ENCODE measurements at places on chromosomes 11 and 22. TPM values are rescaled to one million over a fixed set of nuclear protein-coding genes. Genes with fewer than 3 reads are reported as not detected.

DNA sequence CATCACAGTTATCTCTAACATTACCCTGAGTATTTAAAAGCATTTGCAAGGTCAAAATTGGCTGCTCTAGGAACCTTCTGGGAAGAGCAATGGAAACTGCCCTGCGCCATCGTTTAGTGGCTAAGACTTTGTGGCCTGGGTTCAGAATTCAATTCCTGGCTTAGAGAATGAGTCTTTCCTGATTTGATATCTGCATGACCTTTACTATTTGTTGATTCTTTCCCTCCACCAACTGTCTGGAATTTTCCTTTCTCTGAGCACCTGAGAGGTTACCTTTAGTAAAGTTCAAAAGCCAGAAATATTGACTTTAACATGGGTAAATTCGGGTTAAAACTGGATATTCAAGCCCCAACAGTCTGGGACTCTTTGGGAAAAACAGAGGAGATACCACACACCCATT, 43.0 kb upstream of the SLC5A12 start:
- no peak for DNase-seq
- H3K4me3 ChIP-seq, result no peak overlapping the region
- H3K27me3 ChIP-seq, result no peaks in the 10 kb centered on the region
- H3K4me1 ChIP-seq, result no peaks in the 10 kb centered on the region
- no peak overlapping the region for H3K27ac ChIP-seq

LAYN gene
- 15.0 TPM for total RNA-seq

DNA sequence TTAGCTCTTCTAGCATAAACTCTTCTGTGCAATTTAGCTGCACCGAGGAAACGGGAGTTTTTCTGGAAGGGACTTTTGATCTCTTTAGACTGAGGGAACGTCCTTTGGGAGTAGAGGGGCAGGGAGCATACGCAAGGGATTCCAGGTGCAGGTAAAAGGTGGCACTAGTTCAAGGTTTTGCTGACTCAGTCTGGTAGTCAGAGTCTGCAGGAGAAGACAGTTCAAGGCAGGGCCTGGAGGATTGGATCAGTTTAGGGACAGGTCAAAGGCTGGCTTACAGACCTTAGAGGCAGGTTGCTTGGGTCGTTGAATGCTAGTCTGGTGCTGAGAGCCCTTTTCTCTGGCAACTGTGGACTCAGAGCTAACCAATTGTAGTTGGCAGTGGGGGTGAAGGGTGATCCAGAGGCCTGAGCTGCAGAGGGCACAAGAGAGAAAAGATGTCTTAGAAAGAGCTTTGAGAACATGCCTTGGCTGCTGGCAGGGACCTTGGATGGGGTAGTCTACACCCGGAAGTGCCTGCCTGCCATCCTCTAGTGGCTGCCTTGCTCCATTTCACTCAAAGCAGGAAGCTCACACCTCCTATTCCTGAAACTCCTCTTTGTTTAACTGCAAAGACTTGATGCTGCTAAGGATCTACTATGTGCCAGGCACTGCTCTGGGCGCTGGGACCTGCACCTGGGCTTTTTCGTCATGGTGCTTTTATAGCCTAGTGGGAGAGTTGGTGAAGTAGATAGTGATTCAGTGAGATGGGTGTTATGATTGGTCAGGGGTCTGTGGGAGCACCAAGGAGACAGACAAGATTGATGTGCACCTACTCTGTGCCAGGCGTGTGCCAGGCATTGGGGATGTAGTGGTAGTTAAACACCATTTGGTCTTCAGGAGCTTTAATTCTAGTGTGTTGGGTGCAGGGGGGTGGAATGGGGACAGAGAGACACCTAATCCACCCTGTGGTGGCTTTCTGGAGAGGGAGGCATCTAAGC, 17.1 kb downstream of the MIAT start:
- H3K27ac ChIP-seq, result peak overlapping the region; percentile 97
- H3K4me1 ChIP-seq, result peaks cover 48% of the 10 kb centered on the region
- peak overlapping the region; percentile 82 for H3K4me3 ChIP-seq
- H3K36me3 ChIP-seq, result no peaks in the 10 kb centered on the region

DNA sequence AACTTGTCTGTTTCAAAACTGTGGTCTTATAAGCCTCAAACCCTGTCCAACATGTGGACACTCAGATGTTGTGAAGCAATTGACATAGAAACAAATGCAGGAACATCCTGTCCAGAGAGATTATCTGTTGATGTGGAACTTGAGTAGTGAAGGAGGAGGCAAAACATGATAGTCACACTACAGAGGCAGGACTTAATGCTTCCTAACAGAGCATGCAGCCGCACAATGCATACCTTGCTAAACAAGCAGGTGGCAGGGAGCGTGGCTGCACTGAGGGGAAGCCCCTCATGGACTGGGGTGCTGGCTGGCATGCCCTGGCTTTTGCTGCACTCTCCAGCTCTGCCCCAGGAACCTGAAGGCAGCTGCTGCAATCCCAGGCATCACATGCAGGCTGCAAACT, 5.3 kb downstream of the C22orf39 start:
- no peak overlapping the region for H3K4me3 ChIP-seq
- no peak overlapping the region for H3K27ac ChIP-seq
- peaks cover 21% of the 10 kb centered on the region for H3K4me1 ChIP-seq

TESMIN gene
- total RNA-seq, result 1.9 TPM

DNA sequence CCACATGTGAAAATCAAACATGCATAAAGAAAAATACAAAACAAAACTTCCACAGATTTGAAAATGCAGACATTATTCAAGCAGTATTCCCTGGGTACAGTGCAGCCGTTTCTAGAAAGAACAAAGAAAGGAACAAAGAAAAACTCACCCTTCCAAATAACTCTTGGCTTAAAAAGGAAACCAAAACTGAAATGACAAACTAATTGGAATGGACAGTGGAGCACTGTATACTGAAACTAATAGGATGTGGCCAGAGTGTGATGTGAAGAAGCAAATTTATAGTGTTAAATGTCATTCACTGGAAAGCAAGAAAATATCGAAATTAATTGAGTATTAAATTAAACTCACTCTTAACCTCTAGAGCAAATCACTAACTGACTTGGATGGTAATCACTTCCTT, 55.4 kb downstream of the QSER1 start:
- H3K27me3 ChIP-seq, result no peaks in the 10 kb centered on the region
- no peak for DNase-seq
- H3K27ac ChIP-seq, result no peak overlapping the region
- H3K36me3 ChIP-seq, result no peaks in the 10 kb centered on the region
- H3K4me3 ChIP-seq, result no peak overlapping the region

GRCh38 chr11:26702406-26702805, 19.5 kb downstream of the SLC5A12 start:
- H3K27ac ChIP-seq, result no peak overlapping the region
- DNase-seq, result no peak
- H3K4me1 ChIP-seq, result no peaks in the 10 kb centered on the region
- H3K36me3 ChIP-seq, result no peaks in the 10 kb centered on the region
- no peaks in the 10 kb centered on the region for H3K27me3 ChIP-seq

GRCh38 chr22:24285245-24285644, 14.6 kb downstream of the SPECC1L start:
- H3K27me3 ChIP-seq, result no peaks in the 10 kb centered on the region
- no peaks in the 10 kb centered on the region for H3K36me3 ChIP-seq
- H3K4me1 ChIP-seq, result peaks cover 44% of the 10 kb centered on the region
- no peak overlapping the region for H3K27ac ChIP-seq
- no peak overlapping the region for H3K4me3 ChIP-seq
- no peak for DNase-seq

KCNJ1 gene
- total RNA-seq, result 0.18 TPM

DNA sequence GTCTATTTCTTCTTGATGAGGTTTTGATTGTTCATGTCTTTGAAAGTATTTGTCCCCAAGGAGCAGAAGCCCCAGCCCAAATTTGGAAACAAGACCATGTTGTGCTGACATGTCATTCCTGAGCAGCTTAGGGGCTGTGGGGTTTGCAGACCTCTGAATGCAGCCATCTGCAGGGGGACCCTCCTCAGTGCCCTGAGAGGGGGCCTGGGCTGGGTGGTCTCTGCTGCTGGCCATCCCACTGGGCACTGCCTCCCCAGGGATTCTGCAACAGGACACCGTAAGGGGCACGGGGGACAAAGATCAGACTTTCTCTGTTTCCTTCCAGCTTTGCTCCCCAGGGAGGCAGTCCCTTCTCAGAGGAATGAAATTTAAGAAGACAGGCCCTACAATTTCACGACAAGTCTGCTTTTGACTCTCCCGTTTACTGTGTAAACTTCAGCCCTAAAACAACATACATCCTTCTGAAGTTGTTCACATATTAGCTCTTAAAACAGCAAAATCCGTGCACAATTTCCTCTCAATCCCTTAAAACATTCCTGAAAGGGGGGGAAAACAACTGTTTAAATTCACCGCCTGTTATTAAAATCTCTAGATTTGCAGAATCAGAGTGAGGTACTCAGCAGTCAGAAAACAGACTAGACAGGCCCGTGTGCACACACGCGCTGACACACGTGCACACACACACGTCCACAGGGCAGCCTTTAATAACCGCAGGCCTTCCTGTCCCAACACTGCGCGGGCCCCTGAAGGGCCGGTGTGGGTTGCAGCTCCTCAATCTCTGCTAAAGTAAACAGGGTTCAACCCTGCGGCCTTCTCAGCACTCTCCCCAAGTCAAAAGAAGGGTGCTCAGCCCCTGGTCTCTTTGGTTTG, 109.8 kb downstream of the KCNQ1 start:
- peak; percentile 45 for DNase-seq
- peaks cover 8% of the 10 kb centered on the region for H3K4me1 ChIP-seq
- no peak overlapping the region for H3K27ac ChIP-seq
- no peaks in the 10 kb centered on the region for H3K36me3 ChIP-seq
- H3K27me3 ChIP-seq, result no peaks in the 10 kb centered on the region
- H3K4me3 ChIP-seq, result no peak overlapping the region

DNA sequence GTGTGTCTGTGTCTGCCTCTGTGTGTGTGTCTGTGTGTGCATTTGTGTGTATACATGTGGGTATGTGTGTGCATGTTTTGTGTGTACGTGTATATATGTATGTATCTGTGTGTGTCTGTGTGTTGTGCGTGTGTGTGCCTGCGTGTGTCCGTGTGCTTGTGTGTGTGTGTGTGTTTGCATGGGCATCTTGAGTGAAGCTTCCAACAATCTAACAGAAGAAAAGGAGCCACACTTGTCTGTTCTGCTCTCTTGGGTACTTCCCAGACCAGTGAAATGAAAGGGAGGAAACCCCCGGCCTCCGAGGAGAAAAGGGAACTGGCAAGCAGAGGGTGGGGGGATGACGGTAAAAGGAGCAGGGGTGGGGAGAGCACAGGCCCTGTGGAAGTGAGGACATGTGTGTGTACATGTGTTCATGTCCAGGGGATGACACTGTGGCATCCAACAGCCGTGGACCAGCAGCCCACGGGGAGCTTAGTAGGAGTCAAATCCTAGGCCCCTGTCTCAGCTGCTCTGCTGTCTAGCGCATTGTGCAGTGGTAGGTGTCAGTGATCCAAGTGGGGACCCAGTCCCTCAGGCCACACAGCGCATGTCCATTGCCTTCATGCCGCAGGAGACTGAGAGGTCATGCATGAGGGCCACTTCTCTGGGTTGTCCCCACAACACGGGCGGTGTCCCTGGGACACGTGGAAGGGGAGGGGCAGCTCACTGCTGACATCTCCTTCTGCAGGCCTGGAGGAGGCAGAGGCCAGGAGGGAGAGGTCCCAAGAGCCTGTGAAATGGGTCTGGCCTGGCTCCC, 8.1 kb downstream of the CSF2RB start:
- peaks cover 18% of the 10 kb centered on the region for H3K36me3 ChIP-seq
- peaks cover 9% of the 10 kb centered on the region for H3K4me1 ChIP-seq
- no peak overlapping the region for H3K4me3 ChIP-seq
- H3K27me3 ChIP-seq, result peaks cover 6% of the 10 kb centered on the region
- H3K27ac ChIP-seq, result no peak overlapping the region
- DNase-seq, result no peak

OR5B12 gene
- not detected for total RNA-seq

DNA sequence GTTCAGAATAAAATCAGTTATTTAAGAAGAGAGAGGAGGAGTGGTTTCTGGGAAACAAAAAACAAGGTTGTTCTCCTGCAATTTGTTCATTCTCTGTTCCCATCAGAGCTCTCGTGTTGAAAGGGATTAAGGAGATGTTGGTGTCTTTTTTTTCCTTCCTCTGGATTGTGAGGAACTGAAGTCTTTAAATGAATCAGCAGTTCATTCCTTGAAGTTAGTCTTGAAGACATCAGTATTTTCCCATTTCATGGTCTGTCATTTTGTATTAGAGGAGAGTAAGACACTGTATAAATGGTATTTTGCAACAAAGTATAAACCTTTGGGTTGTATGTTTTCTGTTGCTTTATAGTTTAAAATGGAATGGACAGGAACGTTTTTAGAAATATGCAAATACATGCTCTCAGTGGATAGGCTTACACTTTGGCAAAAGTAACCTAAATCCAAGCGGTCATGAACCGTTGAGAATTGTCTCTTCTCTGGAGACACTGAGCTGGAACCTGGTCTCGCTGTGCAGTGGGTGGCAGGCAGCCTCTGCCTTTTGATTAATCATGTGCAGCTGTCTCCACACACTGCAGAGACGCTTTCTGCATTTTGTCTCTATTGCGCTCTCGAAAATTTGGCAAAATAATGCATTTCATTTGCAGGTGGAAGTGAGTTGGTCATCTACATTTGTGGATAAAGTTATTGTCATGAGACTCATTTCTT, 33.0 kb downstream of the SAMM50 start:
- DNase-seq, result no peak
- peaks cover 99% of the 10 kb centered on the region for H3K36me3 ChIP-seq
- H3K27ac ChIP-seq, result no peak overlapping the region

GRCh38 chr11:13216711-13217075, 60.9 kb upstream of the BMAL1 start:
- H3K27ac ChIP-seq, result no peak overlapping the region
- no peak overlapping the region for H3K4me3 ChIP-seq
- H3K36me3 ChIP-seq, result no peaks in the 10 kb centered on the region
- no peak for DNase-seq
- no peaks in the 10 kb centered on the region for H3K27me3 ChIP-seq

- H3K4me3 ChIP-seq, result no peak overlapping the region
- H3K27me3 ChIP-seq, result no peaks in the 10 kb centered on the region
- no peaks in the 10 kb centered on the region for H3K36me3 ChIP-seq
- no peak overlapping the region for H3K27ac ChIP-seq
- no peaks in the 10 kb centered on the region for H3K4me1 ChIP-seq
- DNase-seq, result no peak
These were observed 378.0 kb downstream of the NTM start for GRCh38 chr11:131748151-131749050.

GRCh38 chr11:118744046-118744445, 46.9 kb downstream of the DDX6 start:
- no peak overlapping the region for H3K4me3 ChIP-seq
- H3K36me3 ChIP-seq, result peaks cover 12% of the 10 kb centered on the region
- peaks cover 3% of the 10 kb centered on the region for H3K4me1 ChIP-seq
- no peaks in the 10 kb centered on the region for H3K27me3 ChIP-seq
- DNase-seq, result no peak

GRCh38 chr11:15941206-15941770, 415.1 kb downstream of the SOX6 start:
- H3K4me1 ChIP-seq, result no peaks in the 10 kb centered on the region
- no peak overlapping the region for H3K4me3 ChIP-seq
- H3K27ac ChIP-seq, result no peak overlapping the region

SLC7A4 gene
- total RNA-seq, result 0.47 TPM

OTOG gene
- not detected for total RNA-seq

BBOX1 gene
- total RNA-seq, result 0.38 TPM

CDKN1C gene
- total RNA-seq, result 39.5 TPM

DNA sequence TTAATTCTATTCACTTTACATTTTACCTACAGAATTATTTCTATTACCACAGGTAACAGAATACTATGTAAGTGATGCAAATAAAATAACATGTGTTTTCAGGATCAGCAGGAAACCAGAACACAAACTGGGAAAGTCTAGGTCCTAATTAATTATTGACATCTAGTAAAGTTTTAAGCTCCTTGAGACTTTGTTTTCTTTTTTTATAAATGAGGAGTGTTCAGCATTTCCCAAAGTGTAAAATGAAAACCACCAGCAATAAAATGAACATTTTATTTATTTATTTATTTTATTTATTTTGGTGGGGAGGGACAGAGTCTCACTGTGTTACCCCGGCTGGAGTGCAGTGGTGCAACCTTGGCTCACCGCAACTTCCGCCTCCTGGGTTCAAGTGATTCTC, 123.6 kb downstream of the ARHGAP42 start:
- H3K27me3 ChIP-seq, result no peaks in the 10 kb centered on the region
- H3K4me3 ChIP-seq, result no peak overlapping the region
- H3K27ac ChIP-seq, result no peak overlapping the region
- H3K36me3 ChIP-seq, result no peaks in the 10 kb centered on the region
